Liver (tissue), 10 donors: ENCODE measurements at places on chromosomes 7 and 10. TPM values are rescaled to one million over a fixed set of nuclear protein-coding genes. Genes with fewer than 3 reads are reported as not detected.

- H3K4me3 ChIP-seq = no peak overlapping the region
- H3K27ac ChIP-seq = no peak overlapping the region
- H3K4me1 ChIP-seq = no peaks in the 10 kb centered on the region
- H3K36me3 ChIP-seq = no peaks in the 10 kb centered on the region
Observed at GRCh38 chr7:142927085-142927745, 6.3 kb downstream of the TRPV5 start.

DNA sequence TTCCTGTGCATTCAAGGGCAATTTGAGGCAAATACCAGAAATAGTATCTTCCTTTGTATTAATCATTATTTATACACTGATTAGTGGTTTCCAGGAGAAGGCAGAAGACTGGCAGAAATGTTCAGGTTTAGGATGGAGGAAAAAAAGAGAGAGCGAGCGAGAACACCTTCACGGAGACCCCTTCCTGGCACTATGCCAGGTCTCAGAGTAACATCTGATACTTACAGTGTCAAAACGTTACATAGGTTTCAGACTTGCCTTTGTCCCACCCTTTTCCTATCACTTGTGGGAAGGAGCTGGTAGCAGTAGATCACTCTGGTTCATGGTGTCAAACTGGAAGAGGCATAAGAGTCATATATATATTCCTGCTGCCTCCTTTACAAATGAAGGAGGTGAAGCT, 652 bp downstream of the OR2A12 start:
- no peaks in the 10 kb centered on the region for H3K4me1 ChIP-seq
- H3K4me3 ChIP-seq = no peak overlapping the region
- no peak for DNase-seq
- H3K27me3 ChIP-seq = no peaks in the 10 kb centered on the region
- H3K27ac ChIP-seq = no peak overlapping the region

- no peak overlapping the region for H3K27ac ChIP-seq
- peaks cover 1% of the 10 kb centered on the region for H3K4me1 ChIP-seq
- no peak overlapping the region for H3K4me3 ChIP-seq
Observed at GRCh38 chr7:130417213-130417612, 23.6 kb downstream of the CEP41 start.

The ATP5F1C gene
- 133 TPM for total RNA-seq

GRCh38 chr10:132883391-132883881, 58.9 kb downstream of the CFAP46 start:
- no peaks in the 10 kb centered on the region for H3K27me3 ChIP-seq
- no peak overlapping the region for H3K27ac ChIP-seq
- no peak overlapping the region for H3K4me3 ChIP-seq
- H3K4me1 ChIP-seq = no peaks in the 10 kb centered on the region

GRCh38 chr7:87146740-87147386, 5.4 kb upstream of the DMTF1 start:
- DNase-seq = no peak
- H3K27ac ChIP-seq = no peak overlapping the region
- no peak overlapping the region for H3K4me3 ChIP-seq
- H3K4me1 ChIP-seq = peaks cover 6% of the 10 kb centered on the region
- H3K36me3 ChIP-seq = no peaks in the 10 kb centered on the region

The ACTL6B gene
- total RNA-seq = not detected

- no peaks in the 10 kb centered on the region for H3K27me3 ChIP-seq
- no peak for DNase-seq
- no peaks in the 10 kb centered on the region for H3K4me1 ChIP-seq
- no peak overlapping the region for H3K27ac ChIP-seq
- no peak overlapping the region for H3K4me3 ChIP-seq
Observed at GRCh38 chr7:112280267-112280666, 73.8 kb downstream of the ZNF277 start.

The GFRA1 gene
- total RNA-seq = 14.2 TPM

The TNS3 gene
- 100 TPM for total RNA-seq

DNA sequence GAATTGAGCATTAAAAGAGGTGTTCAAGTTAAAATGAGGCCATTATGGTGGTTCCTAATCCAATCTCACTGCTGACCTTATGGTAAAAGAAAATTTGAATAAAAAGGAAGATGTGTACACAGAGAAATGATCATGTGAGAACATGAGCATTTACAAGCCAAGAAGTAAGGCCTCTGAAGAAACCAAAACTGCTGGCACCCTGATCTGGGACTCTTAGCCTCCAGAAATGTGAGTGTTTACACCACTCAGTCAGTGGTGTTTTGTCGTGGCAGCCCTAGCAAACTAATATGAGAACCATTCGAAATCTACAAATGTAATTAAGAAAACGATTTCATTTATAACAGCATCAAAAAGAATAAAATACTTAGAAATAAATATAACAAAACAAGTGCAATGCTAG, 6.8 kb upstream of the PLXDC2 start:
- no peak overlapping the region for H3K4me3 ChIP-seq
- H3K36me3 ChIP-seq = no peaks in the 10 kb centered on the region
- no peaks in the 10 kb centered on the region for H3K4me1 ChIP-seq

- no peak overlapping the region for H3K4me3 ChIP-seq
- peak overlapping the region; percentile 55 for H3K27ac ChIP-seq
- no peaks in the 10 kb centered on the region for H3K36me3 ChIP-seq
- H3K27me3 ChIP-seq = no peaks in the 10 kb centered on the region
Observed at GRCh38 chr10:4663162-4663992, 162.6 kb upstream of the AKR1E2 start.

GRCh38 chr7:159141660-159142059, 3.0 kb downstream of the VIPR2 start:
- no peak for DNase-seq
- H3K27me3 ChIP-seq = peaks cover 7% of the 10 kb centered on the region
- H3K36me3 ChIP-seq = no peaks in the 10 kb centered on the region
- H3K4me3 ChIP-seq = no peak overlapping the region
- no peak overlapping the region for H3K27ac ChIP-seq

GRCh38 chr10:62707810-62708209, 96.7 kb upstream of the ADO start:
- no peak overlapping the region for H3K27ac ChIP-seq
- H3K27me3 ChIP-seq = no peaks in the 10 kb centered on the region
- no peak overlapping the region for H3K4me3 ChIP-seq
- H3K36me3 ChIP-seq = no peaks in the 10 kb centered on the region

GRCh38 chr10:114313866-114314265, 74.8 kb downstream of the VWA2 start:
- no peak for DNase-seq
- no peak overlapping the region for H3K4me3 ChIP-seq
- no peak overlapping the region for H3K27ac ChIP-seq
- no peaks in the 10 kb centered on the region for H3K27me3 ChIP-seq
- H3K36me3 ChIP-seq = no peaks in the 10 kb centered on the region

GRCh38 chr7:149449897-149450296, 11.0 kb downstream of the ZNF777 start:
- no peaks in the 10 kb centered on the region for H3K4me1 ChIP-seq
- H3K27me3 ChIP-seq = no peaks in the 10 kb centered on the region
- DNase-seq = no peak
- H3K27ac ChIP-seq = no peak overlapping the region

- no peaks in the 10 kb centered on the region for H3K27me3 ChIP-seq
- no peak overlapping the region for H3K4me3 ChIP-seq
- no peak for DNase-seq
- H3K27ac ChIP-seq = no peak overlapping the region
- no peaks in the 10 kb centered on the region for H3K4me1 ChIP-seq
- H3K36me3 ChIP-seq = no peaks in the 10 kb centered on the region
Observed at GRCh38 chr10:10039595-10039994, 978.1 kb upstream of the CELF2 start.

GRCh38 chr7:76428149-76428823, 3.5 kb downstream of the ZP3 start:
- H3K27me3 ChIP-seq = no peaks in the 10 kb centered on the region
- no peak for DNase-seq
- no peak overlapping the region for H3K4me3 ChIP-seq
- no peaks in the 10 kb centered on the region for H3K4me1 ChIP-seq
- no peaks in the 10 kb centered on the region for H3K36me3 ChIP-seq
- no peak overlapping the region for H3K27ac ChIP-seq

DNA sequence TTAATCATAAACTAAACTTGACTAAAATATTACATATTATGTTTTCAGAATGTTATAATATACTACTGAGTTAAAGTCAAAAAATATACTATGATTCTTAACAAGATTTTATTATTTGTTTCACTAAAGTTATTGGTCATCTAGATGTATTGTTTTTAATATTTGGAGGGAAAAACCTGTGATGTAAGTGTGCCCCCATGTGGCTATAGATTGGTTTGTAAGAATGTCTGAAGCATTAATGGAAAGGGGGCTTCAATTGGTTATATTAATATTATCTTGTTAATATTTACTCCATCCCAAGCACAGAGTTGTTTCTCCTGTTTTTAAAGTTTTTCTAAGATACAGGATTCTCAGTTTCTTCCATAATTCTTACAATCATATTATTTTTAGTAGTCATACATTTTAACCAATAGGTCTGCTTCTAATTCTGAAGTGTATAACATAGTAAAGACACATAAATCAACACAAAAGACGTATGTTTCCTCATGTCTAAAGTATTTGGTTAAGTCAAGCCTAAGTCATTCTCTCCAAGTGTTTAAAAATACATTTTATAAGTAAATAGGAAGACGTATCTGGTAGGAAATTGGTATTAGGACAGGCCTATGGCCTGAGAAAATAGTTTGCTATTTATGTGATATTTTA, 58.0 kb downstream of the GNAT3 start:
- no peaks in the 10 kb centered on the region for H3K27me3 ChIP-seq
- H3K27ac ChIP-seq = no peak overlapping the region
- peaks cover 15% of the 10 kb centered on the region for H3K4me1 ChIP-seq
- no peak overlapping the region for H3K4me3 ChIP-seq
- no peaks in the 10 kb centered on the region for H3K36me3 ChIP-seq

DNA sequence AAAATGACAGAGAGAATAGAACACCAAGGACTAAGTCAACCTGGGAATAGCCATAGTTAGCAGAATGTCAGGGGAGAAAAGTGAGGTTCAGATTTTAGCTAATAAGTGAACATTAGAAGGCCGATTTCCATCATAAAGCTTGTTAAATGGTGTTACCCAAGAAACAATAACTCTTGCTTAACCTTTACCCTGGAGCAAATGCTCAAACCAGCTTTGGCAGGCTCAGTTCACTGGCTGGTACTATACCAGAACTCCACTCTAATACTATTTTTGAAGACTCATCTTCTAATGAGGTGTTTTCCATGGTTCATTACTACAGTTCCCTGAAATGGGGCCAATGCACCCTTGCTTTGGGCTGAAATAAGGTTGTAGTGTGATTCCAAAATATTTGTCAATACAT, 61.3 kb downstream of the RNLS start:
- H3K36me3 ChIP-seq = no peaks in the 10 kb centered on the region
- H3K27ac ChIP-seq = no peak overlapping the region
- no peak overlapping the region for H3K4me3 ChIP-seq
- H3K4me1 ChIP-seq = peaks cover 3% of the 10 kb centered on the region

- no peak overlapping the region for H3K27ac ChIP-seq
- no peaks in the 10 kb centered on the region for H3K27me3 ChIP-seq
- no peaks in the 10 kb centered on the region for H3K36me3 ChIP-seq
- no peaks in the 10 kb centered on the region for H3K4me1 ChIP-seq
- no peak overlapping the region for H3K4me3 ChIP-seq
Observed at GRCh38 chr7:79723833-79724618, 270.6 kb upstream of the MAGI2 start.

- no peak overlapping the region for H3K4me3 ChIP-seq
- H3K4me1 ChIP-seq = peaks cover 16% of the 10 kb centered on the region
- DNase-seq = no peak
Observed at GRCh38 chr10:59320355-59320754, 42.0 kb downstream of the FAM13C start.

DNA sequence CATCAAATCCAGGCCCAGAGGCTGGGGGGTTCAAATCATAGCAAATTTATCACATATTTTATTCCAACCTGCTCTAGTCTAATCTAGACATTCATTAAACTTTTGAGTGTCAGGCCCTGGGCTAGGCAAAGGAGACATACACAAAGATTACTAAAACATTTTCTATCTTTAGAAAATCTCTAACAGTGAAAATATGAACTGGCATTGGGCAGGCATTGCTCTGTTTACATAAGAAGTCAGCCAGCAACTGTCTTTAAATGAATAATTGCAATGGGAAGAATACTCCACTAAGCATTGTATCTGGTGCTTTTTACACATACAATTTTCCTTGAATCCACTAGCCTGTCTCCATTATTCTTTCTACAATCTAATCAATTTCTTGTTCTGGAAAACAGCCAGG, 222.5 kb upstream of the LRRN3 start:
- no peaks in the 10 kb centered on the region for H3K27me3 ChIP-seq
- peaks cover 2% of the 10 kb centered on the region for H3K36me3 ChIP-seq
- no peaks in the 10 kb centered on the region for H3K4me1 ChIP-seq
- H3K27ac ChIP-seq = no peak overlapping the region

GRCh38 chr10:21467633-21468032, 57.8 kb downstream of the SKIDA1 start:
- no peaks in the 10 kb centered on the region for H3K27me3 ChIP-seq
- no peak overlapping the region for H3K27ac ChIP-seq
- no peaks in the 10 kb centered on the region for H3K36me3 ChIP-seq
- no peaks in the 10 kb centered on the region for H3K4me1 ChIP-seq

DNA sequence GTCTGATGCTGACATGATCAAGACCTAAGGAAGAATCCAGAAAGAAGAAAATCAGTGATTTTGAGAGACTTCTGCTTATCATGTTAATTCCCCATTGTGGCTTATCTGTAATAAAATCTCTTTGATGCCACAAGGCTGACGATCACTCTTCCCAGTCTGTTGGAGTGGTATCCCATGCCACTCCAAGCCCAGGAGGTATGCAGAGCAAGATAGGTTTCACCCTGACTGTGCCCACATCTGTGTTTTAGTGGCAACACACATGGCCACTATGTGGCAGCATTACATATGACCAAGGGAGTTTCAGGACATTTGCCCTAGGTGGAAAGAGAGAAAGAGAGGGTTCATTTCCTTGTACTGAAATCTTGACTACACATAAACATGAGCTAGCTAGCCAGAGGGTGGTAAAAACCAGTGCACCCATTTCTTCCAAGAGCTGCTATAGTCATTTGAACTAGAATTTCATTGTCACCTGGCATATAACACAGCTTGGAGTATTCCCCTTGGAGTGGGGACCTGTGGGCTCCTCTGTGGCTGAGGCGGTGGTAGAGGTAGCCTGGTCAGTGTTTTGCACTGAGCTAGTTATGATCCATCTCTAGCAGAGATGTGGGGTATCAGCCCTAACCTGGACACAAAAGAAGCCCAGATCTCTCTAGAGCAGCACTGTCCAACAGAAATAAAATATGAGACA, 20.8 kb downstream of the LAMB4 start:
- DNase-seq = no peak
- H3K4me3 ChIP-seq = no peak overlapping the region
- peaks cover 8% of the 10 kb centered on the region for H3K4me1 ChIP-seq
- H3K27me3 ChIP-seq = no peaks in the 10 kb centered on the region

DNA sequence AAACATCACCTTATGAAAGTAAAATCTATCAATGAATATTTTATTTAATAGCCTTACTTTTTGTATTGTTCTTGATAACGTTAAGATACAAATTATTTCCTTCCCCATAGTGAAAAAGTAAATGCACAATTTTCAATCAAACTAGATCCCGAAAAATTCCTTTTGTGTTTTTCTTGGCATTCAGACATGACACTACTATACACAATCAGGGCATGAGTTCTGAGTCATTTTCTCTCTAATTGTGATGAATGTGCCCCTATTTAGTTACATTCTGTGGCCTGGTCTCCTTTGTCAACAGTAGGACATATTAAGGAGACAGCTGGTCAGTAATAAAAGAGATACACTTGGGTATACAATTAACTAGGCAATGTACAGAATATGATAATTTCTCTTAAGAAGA, 19.8 kb downstream of the COL1A2 start:
- H3K4me1 ChIP-seq = no peaks in the 10 kb centered on the region
- H3K27me3 ChIP-seq = no peaks in the 10 kb centered on the region
- no peaks in the 10 kb centered on the region for H3K36me3 ChIP-seq
- H3K4me3 ChIP-seq = no peak overlapping the region
- H3K27ac ChIP-seq = no peak overlapping the region

- no peak overlapping the region for H3K4me3 ChIP-seq
- H3K27ac ChIP-seq = no peak overlapping the region
- peaks cover 29% of the 10 kb centered on the region for H3K27me3 ChIP-seq
- H3K4me1 ChIP-seq = no peaks in the 10 kb centered on the region
Observed at GRCh38 chr10:100662067-100662466, 83.3 kb upstream of the PAX2 start.
